ENCODE measurements at places on chromosomes 4 and X. TPM values are rescaled to one million over a fixed set of nuclear protein-coding genes. Genes with fewer than 3 reads are reported as not detected.
A peak's percentile ranks its signal among the peaks of the same experiment; 100 is the strongest.

GRCh38 chr4:171583790-171584189, 229.4 kb upstream of the GALNTL6 start:
- no peak for DNase-seq

DNA sequence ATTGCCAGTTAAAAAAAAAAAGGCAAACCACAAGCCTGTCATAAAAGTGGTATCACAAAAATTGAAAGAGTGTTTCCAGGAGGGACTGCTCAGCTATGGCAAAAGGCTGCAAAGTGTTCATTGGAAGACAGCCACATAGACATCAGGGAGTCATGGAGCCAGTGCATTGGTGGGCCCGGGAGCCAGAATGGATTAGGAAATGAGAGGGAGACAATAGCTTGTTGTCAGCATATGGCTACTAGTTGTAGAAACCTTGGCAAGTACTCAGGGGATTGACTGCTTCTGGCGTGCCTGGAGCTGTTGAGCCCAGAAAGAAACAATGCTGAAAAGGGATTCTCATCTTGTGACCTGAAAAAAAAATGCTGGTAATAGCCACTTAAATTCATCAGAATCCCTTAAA, 5.0 kb downstream of the GAR1 start:
- DNase-seq = no peak

DNA sequence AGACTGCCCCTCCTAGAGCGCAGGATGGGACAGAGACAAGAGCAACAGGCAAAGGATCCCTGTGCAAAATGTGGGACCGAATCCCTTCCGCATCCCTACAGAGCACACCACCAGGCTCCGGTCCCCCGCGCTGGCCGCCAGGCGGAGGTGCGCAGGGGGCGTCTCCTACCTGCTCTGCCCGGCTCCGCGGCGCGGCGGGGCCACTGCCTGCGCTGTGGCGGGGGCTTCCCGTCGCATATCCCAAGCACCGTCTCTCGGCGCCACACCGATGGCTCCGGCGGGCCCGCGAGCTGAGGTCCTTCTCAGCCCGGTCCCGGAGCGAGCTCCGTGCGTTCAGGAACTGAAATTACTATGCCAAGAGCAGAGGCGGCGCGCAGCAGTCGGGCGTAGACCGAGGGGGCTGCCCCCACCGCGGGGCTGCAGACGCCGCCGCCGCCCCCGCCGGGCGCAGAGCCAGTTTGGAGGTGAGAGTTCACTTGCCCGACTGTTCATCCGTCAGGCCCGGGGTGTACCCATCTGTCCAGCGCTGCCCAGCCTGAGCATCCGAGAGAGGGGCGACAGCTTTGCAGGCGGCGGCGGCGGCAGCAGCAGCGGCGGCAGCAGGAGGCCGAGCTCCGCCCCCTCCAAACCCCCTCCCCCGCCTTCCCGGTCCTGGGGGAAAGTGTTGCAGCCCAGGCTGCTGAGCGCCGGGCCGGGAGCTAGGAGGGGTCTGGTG, at the start of gene GPRIN3:
Gene GPRIN3 (minus strand): TSS at position 355 of the 715 bp plus-strand sequence. CDS start 57,690 bp downstream, outside the sequence.
- DNase-seq = peak; percentile 78

HSD17B11 gene
- 19.7 TPM for total RNA-seq

DNA sequence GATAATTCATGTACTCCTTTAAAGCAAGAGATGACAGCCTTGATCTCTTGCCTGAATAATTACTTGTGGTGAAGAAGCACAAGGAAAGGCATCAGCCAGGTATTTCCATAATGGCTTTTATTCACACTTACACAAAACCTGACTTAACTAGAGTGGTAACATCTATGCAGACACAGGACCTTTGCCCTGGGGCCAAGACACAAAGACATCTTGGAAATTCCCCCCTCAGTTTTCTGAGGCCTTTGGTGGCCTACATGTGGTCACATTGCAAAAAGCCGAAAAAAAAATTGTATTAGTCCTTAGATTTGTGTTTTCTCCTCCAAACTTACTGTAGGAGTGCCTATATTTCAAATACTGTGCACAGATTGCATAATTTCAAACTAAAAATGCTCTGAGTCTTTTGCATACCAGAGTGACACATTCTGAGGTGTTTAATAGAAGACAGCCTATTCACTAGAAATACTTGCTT, 172.4 kb downstream of the PDGFC start:
- no peak for DNase-seq

GJB1 gene
- total RNA-seq = 0.28 TPM

DNA sequence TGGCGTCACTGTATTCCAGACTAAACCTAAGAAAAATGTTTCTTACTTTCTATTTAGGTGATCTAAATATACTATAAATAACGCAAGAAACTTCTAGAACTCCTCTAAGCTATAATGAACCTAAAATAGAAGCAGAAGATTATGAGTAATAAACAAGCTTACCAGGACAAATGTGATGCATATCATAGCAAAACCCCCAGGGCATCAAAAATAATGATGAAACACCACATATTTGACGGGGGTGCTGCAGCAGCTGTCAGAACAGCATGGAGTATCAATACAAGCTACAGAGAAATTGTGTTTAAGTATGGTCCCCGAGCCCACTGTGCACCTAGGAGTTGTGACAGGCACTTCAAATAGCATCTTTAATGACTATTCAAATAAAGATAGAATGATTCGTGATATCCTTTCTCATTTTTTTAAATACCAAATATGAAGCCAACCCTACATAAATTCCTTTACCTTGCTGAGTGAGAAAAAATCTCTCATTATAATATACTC, 337.3 kb downstream of the CENPC start:
- DNase-seq = no peak

- no peak for DNase-seq
Observed at GRCh38 chrX:47814851-47815250, 21.9 kb upstream of the ZNF81 start.

Data from activated T-cell treated with anti-CD3 and anti-CD28 coated beads, Interleukin-2, amount 50 U/mL, for 72 hours (primary cell).